ENCODE measurements at places on chromosomes 4 and X.

- no peak for DNase-seq
Measured at GRCh38 chrX:57906790-57907189, 3.5 kb downstream of the ZXDA start.

- DNase-seq: no peak
Measured at GRCh38 chr4:88952081-88952480, 104.9 kb downstream of the FAM13A start.

DNA sequence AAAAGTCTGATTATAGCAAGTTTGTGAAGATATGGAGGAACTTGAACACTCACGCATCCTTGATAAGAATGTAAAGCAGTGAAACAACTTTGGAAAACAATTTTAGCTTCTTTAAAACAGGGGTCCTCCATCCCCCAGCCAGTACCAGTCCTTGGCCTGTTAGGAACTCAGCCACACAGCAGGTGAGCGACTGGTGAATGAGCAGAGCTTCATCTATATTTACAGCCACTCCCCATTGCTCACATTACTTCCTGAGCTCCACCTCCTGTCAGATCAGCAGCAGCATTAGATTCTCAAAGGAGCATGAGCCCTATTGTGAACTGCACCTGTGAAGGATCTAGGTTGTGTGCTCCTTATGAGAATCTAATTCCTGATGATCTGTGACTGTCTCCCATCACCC is 530.3 kb upstream of the PRKX start:
- DNase-seq: no peak

DNA sequence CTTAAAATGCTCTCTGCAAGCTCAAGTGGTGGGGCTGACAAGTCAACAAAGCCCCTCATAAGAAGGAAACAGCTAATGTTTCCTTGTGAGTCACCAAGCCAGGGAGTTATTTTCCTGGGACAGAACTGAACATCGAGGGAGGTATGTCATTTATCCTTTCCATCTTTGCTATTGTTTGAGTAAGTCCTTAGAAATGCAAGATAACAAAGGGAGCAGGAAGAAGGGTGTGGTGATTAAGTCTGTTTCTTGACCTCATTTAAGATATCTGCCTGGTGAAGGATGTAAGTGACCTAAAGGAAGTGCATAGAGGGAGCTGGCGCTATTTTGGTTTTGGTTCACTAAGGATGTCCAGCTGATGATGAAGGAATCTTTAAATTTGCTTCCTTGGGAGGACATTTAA is 39.9 kb downstream of the ATG4A start:
- DNase-seq: no peak

DNA sequence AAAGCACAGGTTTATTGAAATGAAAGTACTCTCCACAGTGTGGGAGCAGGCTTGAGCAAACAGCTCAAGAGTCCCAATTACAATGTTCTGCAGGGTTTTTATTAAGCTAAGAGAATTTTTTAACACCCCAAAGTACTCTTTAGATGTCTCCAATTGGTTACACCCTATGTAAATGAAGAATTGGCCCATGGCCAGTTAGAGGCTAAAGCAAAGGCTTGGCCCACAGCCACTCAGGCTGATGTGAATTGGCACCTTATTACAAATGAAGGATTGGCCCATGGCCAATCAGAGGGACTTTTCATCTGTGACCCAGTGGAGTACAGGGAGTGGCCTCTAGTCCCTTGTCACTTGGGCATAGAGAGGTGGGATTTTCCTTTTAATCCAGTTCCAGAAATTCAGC is 30.1 kb upstream of the IQCM start:
- DNase-seq: peak; percentile 97
